MG63 (cell line): ENCODE measurements at places on chromosomes 2 and 18. TPM values are rescaled to one million over a fixed set of nuclear protein-coding genes. Genes with fewer than 3 reads are reported as not detected.

Gene CENPA
- total RNA-seq, result 19.8 and 24.5 TPM in 2 replicates

Gene RNF25
- total RNA-seq, result 29.2 and 32.1 TPM in 2 replicates

Gene LIMS3
- 0.26 and 1.9 TPM in 2 replicates for total RNA-seq

Gene UGT1A10
- 0.27 and 0.33 TPM in 2 replicates for total RNA-seq

Gene UGT1A8
- total RNA-seq, result 0.27 and 2.2 TPM in 2 replicates

Gene GALNT14
- total RNA-seq, result 3.9 and 6.3 TPM in 2 replicates

Gene EGR4
- total RNA-seq, result not detected in 2 replicates

Gene HNMT
- total RNA-seq, result not detected in 2 replicates

Gene CTAGE1
- not detected in 2 replicates for total RNA-seq

Gene DSEL
- 3.7 and 6.2 TPM in 2 replicates for total RNA-seq

Gene CAPN14
- total RNA-seq, result not detected in 2 replicates

Gene GALNT3
- 1.3 and 7.7 TPM in 2 replicates for total RNA-seq

Gene GPAT2
- not detected in 2 replicates for total RNA-seq

Gene NOL4
- not detected in 2 replicates for total RNA-seq

Gene ANKRD36B
- total RNA-seq, result 2.9 and 14.1 TPM in 2 replicates

Gene IL1F10
- not detected in 2 replicates for total RNA-seq

Gene CYTIP
- total RNA-seq, result not detected in 2 replicates

Gene SERPINB12
- total RNA-seq, result not detected in 2 replicates

Gene GATA6
- 34.0 and 42.3 TPM in 2 replicates for total RNA-seq

Gene SERPINE2
- 66.8 and 78.2 TPM in 2 replicates for total RNA-seq
